Mesothelial cell of epicardium (in vitro differentiated cells): ENCODE measurements at places on chromosomes 2 and 18.

DNA sequence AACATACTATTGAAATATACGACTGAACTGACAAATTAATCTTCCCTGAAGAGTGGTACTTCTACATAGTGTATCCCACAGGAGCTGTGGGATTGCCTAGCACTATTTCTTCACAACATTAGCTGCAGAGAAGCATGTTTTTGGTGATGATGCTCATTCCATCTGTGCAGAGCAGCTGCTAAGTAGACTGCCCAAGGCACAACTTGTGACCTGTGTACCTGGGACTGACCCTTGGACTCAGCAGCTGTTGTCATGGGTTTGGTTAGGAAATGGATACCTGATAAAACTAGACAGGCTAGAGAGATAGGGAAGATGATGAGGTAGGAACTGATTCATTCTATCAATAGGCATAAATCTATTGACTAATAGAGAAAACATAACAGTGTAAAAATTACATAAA lies 1204.0 kb downstream of the DSC3 start:
- no peak overlapping the region for H3K4me3 ChIP-seq
- H3K4me1 ChIP-seq: no peaks in the 10 kb centered on the region
- H3K36me3 ChIP-seq: no peaks in the 10 kb centered on the region
- no peaks in the 10 kb centered on the region for H3K27me3 ChIP-seq

DNA sequence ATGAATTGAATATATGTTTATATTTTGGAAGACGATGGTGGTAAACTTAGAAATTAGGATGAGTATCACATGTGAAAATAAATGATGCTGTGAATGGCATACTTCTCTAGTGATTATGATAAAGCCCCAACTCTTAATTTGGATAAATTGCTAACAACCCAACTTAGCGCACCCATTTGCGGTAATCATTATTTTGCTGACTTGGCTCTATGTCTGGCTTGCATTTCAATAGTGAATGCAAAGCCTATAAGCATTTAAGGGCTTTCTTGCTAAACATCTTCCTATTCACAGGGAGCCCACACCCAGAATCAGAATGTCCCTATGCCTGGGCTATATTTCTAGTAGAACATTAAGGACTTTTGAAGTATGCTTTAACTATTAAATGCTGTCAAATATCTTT lies 910.7 kb upstream of the FANCL start:
- no peak overlapping the region for H3K4me3 ChIP-seq
- H3K36me3 ChIP-seq: no peaks in the 10 kb centered on the region
- H3K27ac ChIP-seq: no peak overlapping the region

GRCh38 chr2:215961981-215962380 lies 51.4 kb downstream of the MREG start:
- H3K36me3 ChIP-seq: peaks cover 4% of the 10 kb centered on the region
- H3K4me3 ChIP-seq: no peak overlapping the region
- no peak overlapping the region for H3K27ac ChIP-seq
- no peaks in the 10 kb centered on the region for H3K27me3 ChIP-seq
- H3K4me1 ChIP-seq: peaks cover 12% of the 10 kb centered on the region

DNA sequence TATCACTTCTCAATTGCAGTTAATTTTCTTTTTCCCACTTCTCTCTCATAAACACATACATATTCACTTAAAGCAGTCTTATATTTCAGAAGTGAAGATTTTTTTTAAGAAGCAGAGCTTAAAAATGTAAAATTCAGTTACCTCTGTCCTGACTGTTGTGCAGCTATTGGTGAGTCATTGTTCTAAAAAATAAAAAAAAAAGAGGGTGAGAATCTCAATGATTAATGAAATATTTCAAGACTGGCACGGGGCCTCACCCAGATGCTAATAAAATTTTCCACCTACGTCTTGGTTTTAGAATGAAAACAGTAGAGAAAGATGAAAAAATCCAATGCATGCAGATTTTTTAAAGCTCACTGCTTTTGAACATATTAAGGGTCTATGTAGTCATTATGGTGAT lies 67.7 kb downstream of the RDH14 start:
- DNase-seq: no peak
- H3K4me1 ChIP-seq: no peaks in the 10 kb centered on the region
- H3K27me3 ChIP-seq: peaks cover 3% of the 10 kb centered on the region
- no peak overlapping the region for H3K27ac ChIP-seq
- no peak overlapping the region for H3K4me3 ChIP-seq

- no peak overlapping the region for H3K27ac ChIP-seq
- no peak overlapping the region for H3K4me3 ChIP-seq
- H3K36me3 ChIP-seq: peaks cover 18% of the 10 kb centered on the region
- no peak for DNase-seq
Measured at GRCh38 chr2:38125842-38126241, 49.9 kb upstream of the CYP1B1 start.
